ENCODE measurements at places on chromosomes 1 and 21.

DNA sequence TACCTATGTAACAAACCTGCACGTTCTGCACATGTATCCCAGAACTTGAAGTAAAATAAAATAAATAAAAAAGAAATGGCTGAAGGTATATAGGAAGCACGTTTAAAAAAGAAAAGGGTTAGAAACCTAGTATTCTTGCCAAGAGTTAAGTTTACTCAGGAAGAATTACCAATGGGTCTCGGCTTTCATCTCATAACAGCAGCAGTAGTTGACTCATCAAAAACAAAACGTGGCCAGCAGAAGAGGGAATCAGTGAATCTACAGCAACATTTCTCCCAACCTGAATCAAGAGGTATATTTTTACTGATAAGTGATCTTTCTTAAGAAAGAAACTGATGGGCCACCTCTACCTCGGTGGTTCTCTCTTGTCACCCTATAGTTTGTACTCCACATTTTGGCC, 340.3 kb downstream of the BRINP2 start:
- DNase-seq = no peak

GRCh38 chr1:26358411-26359384, 4.8 kb upstream of the CRYBG2 start:
- DNase-seq = no peak

GRCh38 chr1:15062479-15063099, 91.0 kb upstream of the TMEM51 start:
- DNase-seq = no peak

DNA sequence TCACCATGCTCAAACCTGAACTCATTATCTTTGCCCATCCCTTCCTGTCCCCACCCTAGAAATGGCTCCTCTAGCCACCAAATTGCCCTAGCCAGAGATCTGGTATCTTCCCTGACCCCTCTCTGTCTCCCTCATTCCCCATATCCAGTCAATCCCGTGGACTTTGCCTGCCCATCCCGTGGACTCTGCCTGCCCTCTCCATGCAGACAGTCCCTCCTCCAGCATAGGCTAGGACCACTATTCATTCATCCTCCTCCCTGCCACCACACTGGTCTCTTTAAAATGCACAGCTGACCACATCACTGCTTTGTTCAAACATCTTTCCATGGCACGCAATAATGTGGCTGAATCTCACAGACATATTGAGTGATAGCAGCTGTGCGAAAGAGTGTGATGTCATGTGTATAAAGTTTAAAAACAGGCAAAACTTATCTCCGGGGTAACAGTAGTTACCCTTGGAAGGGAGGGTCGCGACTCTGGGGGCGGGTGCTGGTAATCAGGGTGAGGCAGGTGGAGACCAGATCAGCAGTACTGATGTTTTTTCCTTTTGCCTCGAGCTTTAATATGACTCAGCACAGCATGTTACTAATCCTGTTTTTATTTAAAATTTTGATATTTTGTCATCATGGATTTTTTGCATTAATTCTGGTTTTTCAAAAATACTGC, 4.8 kb upstream of the SLC2A1 start:
- DNase-seq = no peak

DNA sequence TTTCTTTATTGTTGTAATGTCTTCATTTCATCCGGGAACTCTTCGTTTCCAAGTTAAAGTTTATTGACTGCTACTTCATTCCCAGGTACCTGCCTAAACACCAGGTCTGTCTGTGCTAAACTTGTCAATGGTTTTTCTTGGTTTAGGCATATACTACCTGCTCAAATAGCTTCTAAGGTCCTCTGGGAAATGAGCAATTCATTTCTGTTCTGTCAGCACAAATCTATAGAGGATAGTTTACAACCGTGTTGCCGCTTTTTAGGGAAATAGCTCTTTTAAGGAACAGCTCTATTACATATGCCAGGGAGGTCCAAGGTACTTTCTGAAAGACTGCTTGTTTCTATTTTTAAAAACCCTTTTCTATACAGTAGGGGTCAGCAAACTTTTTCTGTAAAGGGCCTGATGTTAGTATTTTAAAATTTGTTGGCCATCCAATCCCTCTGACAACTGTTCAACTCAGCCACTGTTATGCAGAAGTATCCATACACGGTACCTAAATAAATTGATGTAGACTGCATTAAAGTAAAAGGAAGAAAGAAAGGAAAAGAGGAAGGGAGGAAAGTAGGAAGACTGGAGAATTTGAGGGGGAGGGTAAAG, 222.7 kb upstream of the PTBP2 start:
- DNase-seq = no peak

DNA sequence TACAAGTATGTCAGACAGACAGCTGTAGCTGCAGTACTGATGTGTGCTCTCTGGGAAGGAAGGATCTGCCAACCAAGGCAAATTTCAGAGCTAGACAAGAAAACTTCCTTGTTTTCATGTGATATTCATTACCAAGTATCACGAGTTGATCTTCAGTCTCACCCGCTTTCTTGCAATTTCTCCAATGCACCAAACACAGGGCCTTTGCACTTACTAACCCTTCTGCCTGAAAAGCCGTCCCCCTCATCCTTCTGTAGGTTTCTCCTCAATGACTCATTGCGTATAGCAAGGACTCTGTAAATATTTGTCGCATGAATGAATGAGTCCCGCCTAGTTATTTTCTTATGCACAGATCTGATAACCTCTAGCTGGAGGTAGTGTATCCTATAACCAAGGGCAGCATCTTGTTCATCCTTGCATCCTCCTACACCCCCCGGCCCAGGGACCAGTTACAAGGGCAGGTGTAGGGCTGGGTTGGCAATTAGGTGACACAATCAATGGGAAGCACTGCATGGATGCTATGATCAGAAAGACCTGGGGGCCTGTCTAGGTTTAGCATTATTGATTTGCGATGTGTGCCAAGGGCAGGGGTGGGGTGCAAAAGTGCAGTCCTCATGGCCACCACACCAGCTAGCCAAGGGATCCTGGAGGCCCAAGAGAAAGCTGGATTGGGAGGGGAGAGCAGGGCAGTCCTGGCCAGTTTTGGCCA, 51.4 kb upstream of the GPR157 start:
- DNase-seq = no peak

- DNase-seq = no peak
These were observed 20.9 kb upstream of the ATP5PO start for GRCh38 chr21:33936301-33937038.

DNA sequence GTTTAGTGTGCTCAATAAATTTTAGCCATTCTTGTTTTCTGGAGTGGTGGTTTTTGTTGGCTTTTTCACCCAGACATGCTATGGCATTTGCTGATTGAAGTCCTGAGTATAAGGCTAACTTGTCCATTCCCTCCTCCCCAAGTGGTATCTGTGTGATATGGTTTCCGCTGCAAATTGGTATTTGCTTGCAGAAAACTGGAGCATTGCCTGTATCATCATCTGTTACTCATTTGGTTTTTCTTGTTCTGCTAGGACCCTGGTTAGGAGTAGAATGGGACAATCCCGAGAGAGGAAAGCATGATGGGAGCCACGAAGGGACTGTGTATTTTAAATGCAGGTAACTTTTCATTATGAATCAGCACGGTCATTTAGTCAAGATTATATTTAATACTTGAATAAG, 34.0 kb downstream of the TBCE start:
- no peak for DNase-seq

GRCh38 chr1:208222376-208223126, 21.6 kb downstream of the PLXNA2 start:
- DNase-seq = no peak

GRCh38 chr1:94580367-94581115, 39.0 kb upstream of the F3 start:
- DNase-seq = no peak

DNA sequence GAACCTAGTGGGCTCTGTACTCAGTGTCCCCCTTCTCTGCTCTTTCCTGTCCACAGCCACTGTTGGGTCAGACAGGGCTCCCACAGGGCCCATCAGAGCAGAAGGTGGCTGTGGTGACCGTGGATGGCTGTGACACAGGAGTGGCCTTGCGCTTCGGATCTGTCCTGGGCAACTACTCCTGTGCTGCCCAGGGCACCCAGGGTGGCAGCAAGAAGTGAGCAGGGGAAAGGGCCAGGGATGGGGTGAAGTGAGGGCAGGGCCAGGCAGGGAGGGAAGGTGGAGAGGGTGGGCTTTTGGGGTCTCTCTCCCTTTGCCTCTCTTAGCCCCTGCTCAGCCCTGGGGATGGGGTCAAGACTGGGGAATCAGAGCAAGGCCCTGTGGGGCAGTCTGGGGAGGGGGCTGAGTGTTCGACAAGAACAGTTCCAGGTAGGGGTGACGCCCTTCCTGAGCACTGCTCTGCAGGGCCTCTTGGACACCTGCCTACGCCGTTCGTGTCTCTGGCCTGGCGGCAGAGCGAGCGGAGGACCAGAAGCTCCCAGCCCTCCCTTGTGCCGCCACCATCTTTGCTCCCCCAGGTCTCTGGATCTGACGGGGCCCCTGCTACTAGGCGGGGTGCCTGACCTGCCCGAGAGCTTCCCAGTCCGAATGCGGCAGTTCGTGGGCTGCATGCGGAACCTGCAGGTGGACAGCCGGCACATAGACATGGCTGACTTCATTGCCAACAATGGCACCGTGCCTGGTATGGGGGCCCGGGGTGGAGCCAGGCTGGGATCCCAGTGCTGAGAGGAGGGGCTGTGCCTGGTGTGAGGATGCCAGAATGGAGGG, 13.1 kb downstream of the CELSR2 start:
- DNase-seq = no peak

DNA sequence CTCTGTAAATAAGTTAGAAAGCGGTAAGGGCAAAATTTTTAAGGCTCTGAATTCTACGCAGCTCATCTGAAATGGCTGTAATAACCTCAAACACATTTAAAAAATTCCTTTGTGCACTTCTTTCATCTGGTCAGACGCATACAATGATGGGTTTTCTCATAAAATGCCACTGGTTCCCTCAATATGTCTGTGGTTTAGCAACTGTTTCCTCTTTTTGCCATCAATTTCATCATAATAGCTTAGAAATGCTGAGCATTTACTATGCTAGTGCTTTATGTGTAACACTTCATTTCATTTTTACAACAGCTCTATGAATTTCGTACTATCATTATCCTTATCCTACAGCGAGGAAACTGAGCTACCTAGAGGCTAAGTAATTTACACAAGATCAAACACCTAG, 35.3 kb upstream of the DMRTA2 start:
- DNase-seq = no peak

- no peak for DNase-seq
These were observed at the start of gene GRIK3 for GRCh38 chr1:37034121-37035013. GRIK3 (minus strand) TSS chr1:37034515; CDS start chr1:37034108, 407 bp downstream.

- no peak for DNase-seq
These were observed 578.3 kb upstream of the NR5A2 start for GRCh38 chr1:199449221-199449620.

- no peak for DNase-seq
These were observed 16.3 kb downstream of the PAX7 start for GRCh38 chr1:18646786-18647410.

GRCh38 chr1:151494741-151495281, 16.4 kb upstream of the CGN start:
- DNase-seq = no peak

GRCh38 chr21:41630249-41630648, 122.3 kb upstream of the TMPRSS2 start:
- no peak for DNase-seq

DNA sequence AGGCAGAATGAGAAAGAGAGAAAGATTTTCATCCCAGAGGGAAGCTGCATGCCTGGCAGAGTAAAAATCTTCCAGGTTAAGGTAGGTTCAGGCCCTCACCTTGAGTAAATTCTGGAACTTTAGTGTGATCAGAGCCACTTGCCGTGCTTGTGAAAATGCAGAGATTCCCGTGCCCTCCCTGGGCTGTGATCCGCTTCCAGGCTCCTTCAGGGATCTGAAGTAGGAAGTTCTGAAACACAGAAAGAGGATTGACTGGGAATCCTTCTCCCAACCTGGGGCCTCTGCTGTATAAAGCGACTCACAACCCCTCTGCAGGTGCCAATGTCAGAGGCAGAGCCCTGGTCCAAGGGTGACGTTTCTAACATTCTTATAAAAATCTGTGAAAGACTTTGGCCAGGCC, 26.6 kb downstream of the NUAK2 start:
- no peak for DNase-seq

DNA sequence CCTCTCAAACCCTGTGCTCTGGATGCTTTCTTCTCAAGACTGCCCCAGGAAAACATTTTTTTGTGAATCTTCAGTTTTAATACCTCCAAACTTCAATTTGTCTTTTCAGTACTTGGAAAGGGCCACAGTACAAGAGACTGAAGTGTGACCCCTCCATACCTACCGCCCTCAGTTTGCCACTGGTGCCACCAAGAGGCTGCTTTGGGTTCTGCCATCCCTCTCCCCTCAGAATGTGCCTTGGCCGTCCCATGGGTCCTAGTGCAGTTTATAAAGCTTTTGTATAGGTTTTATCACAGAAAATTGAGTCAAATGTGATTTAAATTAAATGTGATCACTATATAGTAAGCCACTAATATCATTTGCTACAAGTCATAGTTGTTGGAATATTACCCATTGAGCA, 60.8 kb upstream of the PGD start:
- DNase-seq = no peak

DNA sequence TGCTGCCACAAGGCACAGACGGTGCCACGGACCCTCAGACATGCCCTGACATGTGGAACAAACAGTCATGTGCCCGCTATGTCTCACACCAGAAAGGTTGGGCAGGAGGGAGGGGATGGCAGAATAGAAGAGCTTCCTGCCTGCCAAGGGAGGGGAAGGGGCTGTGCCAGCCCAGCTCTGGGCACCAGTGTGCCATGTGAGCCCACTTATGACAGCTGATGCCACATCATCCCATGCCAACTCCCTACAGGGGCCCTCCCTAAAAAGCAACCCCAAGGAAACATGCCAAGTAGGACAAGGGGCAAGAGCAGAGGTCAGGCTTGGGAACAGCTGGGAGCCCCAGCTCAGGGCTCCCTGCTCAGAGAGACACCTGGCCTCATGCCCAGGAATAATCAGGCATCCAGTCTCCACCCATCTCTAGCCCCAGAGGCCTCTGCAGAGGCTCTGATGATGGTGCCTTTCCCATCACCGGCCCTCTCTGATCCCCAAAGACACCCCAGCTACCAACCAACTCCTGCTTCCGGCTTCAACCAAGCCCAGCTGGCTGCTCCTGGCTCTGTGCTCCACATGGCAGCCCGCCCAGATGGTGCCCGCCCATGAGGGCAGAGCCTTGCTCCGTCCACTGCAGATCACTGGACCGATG, 10.3 kb downstream of the ADGRB2 start:
- DNase-seq = peak; percentile 66

DNA sequence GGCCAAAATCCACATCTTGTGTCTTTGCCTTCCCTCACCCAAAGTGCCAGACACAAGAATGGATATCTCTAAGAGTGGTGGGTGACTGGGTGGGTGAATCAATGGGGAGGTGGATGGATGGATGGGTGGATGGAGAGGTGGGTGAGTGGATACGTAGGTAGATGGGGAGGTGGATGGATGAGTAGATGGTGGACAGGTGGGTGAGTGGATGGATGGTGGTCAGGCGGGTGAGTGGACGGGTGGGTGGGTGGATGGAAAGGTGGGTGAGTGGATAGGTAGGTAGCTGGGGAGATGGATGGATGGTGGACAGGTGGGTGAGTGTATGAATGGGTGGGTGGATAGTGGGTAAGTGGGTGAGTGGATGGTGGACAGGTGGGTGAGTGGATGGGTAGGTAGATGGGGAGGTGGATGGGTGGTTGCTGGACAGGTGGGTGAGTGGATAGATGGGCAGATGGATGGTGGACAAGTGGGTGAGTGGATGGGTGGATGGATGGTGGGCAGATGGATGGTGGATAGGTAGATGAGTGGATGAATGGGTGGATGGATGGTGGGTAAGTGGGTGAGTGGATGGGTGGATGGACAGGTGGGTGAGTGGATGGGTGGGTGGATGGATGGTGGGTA, 34.2 kb downstream of the SLC19A1 start:
- no peak for DNase-seq

Measured in NCI-H2107 (cell line).